ENCODE measurements at places on chromosomes 7 and 10.

DNA sequence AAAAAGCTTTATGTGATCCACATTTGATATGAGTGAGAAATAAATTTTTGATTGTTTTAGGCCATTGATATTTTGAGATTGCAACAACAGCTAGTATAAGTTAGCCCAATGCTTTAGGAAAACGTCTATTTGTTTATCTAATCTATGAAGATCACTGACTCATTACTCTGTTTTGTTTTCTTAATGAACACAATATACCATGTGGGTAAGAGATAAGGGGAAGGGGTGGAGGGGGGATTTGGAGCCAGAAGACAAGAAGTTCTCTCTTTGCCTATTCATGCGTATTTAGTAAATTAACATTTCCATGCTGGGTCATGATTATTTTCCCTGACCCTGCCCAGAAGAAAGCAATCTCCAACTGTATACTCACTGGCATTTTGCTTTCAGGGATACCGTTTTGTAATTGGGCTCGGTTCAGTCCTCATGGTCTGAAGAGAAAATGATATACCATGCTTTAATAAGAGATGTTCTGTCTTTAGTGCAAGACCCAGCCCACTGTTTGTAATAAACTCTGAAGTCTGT, 359.5 kb upstream of the NPSR1 start:
- DNase-seq = no peak

DNA sequence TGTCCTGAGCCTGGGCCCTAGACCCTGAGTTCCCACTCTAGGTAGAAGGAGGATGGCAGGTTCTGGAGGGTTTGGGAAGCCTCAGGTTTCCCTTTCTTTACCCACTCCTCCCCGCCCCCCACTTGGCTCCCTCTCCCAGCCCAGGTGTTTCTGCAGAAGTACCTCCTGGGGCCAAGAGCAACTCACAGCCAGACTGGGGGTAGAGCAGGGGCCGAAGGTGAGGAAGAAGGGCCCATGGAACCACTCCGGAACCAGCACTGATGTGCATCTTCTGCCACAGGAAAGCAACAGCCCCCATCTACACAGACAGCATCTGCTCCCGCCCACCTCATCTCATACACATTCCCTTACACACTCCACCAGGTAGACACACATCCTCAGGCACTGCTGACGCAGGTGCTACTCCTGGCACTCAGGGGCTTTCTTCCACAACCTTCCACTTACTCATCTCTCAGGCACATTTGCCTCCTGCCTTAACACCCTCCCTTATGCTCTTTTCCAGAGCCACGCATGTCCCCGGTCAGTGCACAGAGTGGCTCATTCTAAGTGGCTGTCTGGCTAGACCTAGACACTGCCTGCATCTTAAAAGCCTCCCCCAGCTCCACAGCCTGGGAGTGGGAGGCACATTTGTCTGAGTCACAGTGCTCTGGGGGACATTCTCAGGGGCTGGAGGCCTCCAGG, 1.8 kb downstream of the EPHB6 start:
- no peak for DNase-seq

DNA sequence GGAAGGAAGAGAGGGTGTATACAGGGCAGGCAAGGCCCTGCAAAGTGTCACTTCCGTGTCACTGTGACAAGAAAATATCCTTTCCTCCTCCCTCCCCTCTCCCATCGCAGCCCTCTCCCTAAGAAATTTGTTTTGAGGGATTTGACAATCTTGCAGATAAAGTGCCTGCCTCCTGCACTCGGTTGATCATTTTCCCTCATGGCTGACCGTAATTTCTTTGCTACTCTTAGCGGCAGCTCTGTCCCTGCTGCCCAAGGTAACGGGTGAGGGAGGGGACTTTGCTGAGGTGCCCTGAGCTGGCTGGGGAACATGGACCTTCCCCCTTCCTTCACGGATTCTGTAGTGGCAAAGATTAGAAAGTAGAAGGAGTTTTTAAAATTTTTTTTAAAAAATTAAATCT, 179.1 kb downstream of the TCF7L2 start:
- DNase-seq = no peak

GRCh38 chr10:98248018-98248417, 20.0 kb downstream of the LOXL4 start:
- DNase-seq = no peak

- no peak for DNase-seq
Observed at GRCh38 chr10:93030409-93030808, 30.2 kb upstream of the CYP26C1 start.

GRCh38 chr10:86511027-86511865, 10.3 kb downstream of the WAPL start:
- DNase-seq = no peak

DNA sequence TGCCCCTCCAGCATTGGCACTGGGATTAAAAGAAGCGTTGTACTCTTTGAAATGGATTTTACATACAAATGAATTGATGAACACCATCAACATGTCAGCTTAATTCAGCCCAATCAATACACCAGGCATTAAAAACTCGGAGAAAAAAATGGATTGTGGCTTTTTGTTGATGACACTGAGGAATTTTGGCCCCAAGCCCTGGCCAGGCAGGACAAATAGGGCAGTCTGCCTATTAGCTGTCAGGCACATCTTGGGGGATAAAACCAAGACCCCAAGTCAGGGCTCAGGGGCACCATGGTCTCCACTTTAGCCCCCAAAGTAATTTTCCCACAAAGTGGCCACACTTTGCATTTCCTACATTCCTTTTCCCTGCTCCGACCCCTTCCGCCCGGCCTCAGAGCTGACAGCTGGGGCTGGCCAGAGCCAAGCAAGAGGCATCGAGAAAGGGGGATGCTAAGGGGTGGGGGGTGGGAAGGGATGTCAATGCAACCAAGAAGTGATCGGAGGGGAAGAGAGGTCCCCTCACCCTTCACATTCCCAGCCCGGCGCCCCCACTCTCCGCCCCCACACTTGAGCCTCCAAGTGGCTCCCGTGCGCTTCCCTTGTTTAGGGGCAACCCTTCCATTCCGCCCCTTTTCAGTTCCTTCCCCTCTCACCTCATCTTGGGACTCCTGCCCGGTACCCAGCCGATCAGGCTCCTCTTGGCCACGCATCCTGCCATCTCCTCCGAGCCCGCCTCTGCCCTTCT, 711 bp downstream of the HIP1 start:
- DNase-seq = no peak

GRCh38 chr10:109956454-109957091, 33.3 kb upstream of the XPNPEP1 start:
- DNase-seq = no peak

GRCh38 chr10:100148353-100149211, 37.2 kb downstream of the ERLIN1 start:
- no peak for DNase-seq

- DNase-seq = no peak
Observed at GRCh38 chr7:135939261-135939812, 37.8 kb downstream of the MTPN start.

DNA sequence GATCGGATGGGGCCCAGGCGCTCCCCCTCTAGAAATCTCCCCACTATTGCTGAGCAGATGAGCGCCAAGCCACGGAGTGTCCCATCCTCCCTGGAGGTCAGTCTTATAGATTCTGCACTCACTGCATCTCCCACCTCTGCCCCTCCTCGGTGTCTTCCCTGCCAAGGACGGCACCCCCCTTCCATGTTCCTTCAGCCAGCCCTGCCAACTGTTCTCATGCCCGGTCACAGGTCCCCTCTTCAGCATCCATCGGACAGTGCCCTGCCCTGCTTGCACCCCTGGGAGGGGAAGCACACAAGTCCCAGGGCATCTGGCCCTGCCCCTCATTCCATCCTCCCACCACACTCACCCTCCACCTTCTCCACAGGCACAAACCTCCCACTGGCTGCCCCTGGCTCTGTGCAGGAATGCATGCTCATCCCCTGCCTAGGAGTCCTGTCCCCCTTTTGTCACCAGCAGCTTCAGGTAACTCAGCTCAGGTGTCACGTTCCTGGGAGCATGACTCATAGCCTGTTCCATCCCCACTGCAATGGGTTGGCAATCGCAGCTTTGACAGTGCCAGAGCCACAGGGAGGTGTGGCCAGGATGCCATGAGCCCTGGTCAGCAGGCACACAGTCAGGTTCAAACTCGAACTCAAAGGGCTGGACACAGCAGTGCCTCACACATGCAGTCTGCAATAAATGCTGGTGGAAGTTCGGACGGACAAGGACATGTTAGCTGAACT, 234.7 kb upstream of the TCERG1L start:
- DNase-seq = no peak

DNA sequence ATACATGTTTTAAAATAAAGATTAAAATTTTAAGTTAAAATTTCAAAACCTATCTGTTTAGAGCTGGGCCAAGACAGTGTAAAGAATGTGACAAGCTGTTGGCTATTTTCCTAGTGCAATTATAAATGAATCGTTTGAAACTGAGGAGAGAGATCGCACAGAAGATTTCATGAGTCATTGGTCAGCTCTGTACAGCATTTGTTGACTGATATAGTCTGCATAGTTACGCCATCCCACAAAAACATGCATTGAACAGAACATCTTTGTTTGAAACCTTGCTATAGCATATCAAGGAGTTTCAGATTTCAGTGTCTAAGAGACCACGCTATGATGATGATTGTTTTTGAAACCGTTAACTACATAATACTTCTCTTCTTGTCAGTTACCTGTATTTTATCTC, 1.3 kb upstream of the C10orf67 start:
- DNase-seq = no peak

DNA sequence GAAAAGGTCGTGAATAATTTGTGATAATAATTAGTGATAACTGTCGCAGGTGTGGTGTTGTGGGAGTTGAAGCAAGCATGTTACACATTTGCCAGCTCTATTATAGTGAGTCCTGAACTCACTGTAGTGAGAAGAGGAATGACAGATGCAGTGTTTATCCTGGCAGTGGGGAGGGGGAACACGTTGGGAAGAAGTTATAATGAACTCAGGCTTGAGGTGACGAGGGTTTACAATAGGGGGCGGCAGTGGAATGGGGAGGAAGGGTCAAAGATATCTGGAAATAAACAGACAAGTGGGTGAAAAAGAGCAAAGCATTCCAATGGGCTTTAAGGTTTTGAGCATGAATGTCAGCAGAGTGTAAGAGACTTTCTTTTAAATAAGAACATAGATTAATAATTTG, 49.6 kb downstream of the ITPRID1 start:
- DNase-seq = no peak

DNA sequence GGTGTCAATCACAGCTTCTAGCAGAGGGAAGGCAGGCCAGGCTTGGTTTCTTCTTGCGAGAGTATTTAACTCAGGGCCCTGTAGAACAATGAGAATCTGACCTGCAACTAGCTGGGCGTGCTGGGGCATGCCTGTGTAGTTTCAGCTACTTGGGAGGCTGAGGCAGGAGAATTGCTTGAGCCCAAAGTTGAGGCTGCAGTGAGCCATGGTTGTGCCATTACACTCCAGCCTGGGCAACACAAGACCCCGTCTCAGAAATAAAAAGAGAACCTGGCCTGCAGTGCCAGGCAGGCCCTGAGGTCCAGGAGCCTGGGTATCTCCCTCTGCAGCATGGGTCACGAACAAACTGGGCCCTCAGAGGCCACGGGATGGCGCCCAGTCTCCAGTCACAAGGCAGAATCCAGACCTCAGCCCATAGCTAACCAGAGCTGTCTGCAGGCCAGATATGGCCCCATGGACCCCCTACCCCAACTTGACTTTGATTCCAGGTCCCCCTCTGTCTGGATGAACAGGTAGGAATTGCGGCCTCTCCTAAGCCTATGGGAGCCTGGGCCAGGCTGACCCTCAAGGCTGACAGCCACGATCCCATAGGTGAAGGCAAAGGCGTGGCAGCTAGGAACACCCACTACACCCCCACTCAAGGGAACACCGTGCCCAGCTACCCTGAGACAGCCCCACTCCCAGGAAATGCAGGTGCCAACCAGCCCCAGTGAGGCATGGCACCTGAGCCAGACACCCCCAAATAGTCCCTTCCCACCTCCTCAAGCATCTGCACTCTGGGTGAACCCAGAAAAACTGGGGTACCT, 102.7 kb upstream of the TNRC18 start:
- DNase-seq = no peak

DNA sequence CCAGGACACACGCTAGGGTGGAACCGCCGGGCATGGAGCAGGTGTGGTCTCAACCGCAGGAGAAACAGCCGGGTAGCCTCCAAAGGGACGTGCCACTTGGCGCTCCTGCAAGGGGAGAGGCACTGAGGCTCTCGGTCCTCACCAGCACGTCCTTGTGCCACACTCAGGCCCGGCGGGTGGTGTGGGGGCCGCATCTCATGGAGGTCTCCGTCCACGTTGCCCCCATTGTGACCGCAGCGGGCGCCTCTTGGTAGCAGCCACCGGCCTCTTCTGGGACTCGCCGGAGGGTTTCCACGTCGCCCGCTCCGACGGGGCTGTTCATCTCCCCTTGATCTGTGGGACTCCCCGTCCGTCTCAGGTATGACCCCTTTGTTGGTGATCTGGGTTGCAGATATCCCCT, 49.2 kb upstream of the ELFN1 start:
- no peak for DNase-seq

DNA sequence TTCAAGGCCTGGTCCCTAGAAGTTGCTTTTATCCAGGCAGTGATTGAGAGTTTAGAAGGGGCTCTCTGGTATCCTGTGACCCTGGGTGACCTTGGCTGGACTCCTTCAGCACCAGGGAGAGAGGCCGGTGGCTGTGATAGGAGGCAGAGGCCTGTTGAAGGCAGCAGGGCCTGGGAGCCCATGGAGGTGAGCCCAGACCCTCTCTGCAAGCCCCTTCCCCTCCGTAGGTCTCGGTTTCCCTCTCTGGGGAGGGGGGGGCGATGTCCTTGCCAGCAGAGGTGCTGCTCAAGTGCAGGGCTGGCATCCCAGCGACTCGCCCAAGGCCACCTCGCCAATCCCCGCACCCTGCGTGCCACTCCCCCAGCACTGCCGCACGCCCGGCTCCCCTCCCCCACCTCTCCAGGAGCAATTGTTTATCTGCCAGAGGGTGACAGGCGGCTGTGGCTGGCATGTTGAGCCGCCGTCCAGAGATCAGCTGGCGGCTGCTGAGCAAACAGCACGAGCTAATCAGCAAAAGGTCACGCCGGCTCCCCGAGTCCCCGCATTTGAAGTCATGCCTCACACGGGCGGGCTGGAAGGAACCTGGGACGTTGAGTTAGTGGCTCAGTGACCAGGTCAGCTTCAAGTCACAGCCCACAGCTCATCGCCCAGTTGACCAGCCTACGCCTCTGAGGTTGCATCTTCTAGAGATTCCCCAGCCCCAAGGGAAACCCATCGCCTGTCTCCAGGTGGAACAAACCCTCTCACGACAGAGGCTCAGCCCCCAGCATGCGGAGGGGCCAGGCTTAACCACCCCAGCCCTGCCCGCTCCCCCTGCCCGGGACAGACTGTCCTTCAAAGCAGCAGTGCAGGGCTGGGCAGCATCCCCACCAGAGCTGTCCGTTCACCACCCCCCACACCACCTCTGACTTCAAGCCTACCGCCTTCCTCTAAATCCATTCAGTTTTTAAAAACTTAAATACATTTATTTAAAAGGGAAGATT, 43.7 kb downstream of the ELFN1 start:
- DNase-seq = peak; percentile 89

DNA sequence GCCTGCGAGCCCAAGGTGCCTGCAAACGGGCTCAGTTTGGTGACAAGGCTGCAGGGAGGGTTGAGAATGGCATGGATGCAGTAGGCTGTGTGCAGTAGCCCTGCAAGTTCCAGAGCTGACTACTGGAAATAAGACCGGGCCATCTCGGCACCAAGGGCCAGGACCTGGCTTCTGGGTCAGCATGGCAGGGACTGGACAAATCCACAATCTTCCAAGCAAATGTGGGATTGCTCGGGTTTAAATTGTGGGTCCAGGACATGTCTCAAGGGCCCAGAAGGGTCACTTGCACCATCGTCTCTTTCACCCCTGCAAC, 78.0 kb downstream of the GPR26 start:
- no peak for DNase-seq

GRCh38 chr7:74181821-74182220, 7.7 kb downstream of the EIF4H start:
- DNase-seq = no peak
